ENCODE measurements at places on chromosomes 13 and 19.

GRCh38 chr19:926589-927350 is 935 bp downstream of the ARID3A start:
- DNase-seq: no peak

GRCh38 chr13:30690282-30691188 is 44.8 kb upstream of the ALOX5AP start:
- DNase-seq: no peak

DNA sequence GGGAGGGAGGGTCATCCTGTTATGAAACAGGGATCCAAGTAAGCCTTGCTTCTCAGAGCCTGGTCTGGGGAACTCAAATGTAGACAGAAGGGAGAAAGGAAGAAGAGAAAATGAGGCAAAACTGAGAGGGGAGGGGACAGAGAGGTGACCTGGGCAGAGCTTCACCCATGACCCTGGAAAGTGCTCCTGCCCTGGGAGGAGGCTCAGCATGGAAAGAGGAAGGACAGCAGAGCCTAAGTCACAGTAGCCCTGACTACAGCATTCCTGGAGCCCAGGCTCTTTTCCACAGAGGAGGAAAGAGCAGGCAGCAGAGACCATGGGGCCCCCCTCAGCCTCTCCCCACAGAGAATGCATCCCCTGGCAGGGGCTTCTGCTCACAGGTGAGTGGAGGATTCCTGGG is at the start of gene CEACAM3:
TSS of gene CEACAM3 (plus strand) at position 226 of the 400 bp plus-strand sequence. CDS start at position 317, 91 bp downstream.
- no peak for DNase-seq

- no peak for DNase-seq
These were observed 3.2 kb upstream of the IFNL4 start for GRCh38 chr19:39251846-39252245.

- DNase-seq: no peak
These were observed 116.3 kb upstream of the SLC7A1 start for GRCh38 chr13:29711776-29712175.

- no peak for DNase-seq
These were observed 1.2 kb upstream of the DCT start for GRCh38 chr13:94480672-94481145.

DNA sequence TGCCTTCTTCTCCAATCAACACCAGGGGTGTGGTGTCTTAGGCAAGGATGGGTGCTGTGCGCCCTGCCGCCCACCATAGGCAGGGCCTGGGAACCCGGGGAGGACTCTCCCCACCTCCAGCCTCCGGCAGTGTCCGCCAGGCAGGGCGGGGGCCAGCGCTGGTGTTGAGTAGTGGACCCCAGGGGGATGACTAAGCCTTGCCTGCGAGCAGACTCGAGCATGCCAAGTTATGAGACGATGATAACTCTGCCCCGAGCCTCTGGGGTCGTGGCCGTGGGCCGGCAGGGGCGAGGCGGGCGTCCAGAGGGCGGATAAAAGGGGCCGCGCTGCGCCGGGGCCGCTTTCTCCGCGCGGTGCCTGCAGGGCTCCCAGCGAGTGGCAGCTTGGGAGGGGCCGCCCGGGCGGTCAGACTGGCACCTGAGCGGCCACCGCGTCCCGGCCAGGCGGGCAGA is at the start of gene MEDAG:
TSS of gene MEDAG (plus strand) at position 340 of the 452 bp plus-strand sequence. CDS start 245 bp downstream, outside the sequence.
- no peak for DNase-seq

DNA sequence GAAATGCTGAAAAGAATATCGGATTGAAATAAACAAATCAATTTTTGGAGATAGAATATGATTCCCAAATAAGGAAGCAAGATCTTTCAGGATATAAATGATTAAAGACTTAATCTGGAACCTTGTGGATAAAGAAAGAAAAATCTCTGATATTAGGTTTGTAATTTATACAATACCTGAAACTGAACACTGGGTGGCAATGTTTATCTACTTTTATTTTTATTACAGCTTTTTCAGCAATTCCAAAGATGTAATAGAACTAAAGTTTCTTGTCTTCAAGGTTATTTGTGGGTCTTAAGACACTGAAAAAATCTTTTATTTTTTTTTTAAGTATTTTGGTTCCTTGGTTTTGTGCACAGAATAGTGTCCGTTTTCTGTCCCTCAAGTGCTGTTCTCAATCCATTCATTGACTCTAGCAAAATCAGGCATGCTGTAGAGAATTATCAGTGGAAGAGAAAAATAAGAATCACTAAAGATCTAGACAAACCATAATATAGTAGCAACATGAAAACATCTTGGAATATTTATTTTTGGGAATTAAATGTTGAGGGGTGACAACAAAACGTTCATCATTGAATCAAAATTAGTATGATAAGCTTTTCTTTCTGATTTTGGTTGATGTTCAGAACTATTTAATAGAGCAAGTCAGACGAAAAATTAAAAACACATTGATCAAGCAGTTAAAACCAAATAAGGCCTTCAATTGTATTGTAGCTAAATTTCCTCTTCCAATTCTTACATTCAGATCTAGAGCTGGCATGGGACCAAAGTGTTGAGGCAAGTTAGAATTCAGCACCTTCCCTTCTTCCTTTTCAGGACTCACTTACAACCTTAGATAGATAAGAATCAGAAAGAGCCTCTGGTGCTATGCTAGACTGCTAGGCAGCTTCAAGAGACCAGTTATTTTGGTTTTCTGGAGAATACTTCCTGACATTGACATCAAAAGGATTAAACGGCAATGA is 704.4 kb upstream of the PCDH20 start:
- DNase-seq: no peak
